ENCODE measurements at places on chromosomes 12 and 14.
A peak's percentile ranks its signal among the peaks of the same experiment; 100 is the strongest.

- no peak for DNase-seq
Measured at GRCh38 chr14:92903359-92903758, 19.6 kb upstream of the CHGA start.

DNA sequence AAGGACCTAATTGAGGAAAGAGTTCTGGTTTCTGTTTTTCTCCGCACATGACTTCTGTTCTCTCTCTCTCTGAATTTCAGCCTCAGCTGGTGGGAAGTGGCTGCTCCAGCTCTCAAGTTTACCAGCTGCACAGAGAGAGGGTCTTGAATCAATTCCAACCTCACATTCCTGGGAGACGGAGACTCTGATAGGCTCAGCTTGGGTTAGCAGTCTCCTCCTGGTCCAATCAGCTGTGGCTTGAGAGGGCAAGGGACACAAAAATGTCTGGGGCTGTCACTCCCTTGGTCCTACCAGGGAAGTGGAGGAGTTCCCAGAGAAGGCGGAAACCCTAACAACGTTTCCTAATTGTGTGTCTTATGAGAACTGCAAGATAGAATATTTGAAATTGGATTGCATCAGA, 7.0 kb downstream of the CCDC63 start:
- DNase-seq, result no peak

GRCh38 chr12:64273527-64274403, 51.7 kb upstream of the KICS2 start:
- DNase-seq, result peak; percentile 16

- DNase-seq, result no peak
Measured at GRCh38 chr12:95759718-95760117, 30.8 kb downstream of the NTN4 start.

DNA sequence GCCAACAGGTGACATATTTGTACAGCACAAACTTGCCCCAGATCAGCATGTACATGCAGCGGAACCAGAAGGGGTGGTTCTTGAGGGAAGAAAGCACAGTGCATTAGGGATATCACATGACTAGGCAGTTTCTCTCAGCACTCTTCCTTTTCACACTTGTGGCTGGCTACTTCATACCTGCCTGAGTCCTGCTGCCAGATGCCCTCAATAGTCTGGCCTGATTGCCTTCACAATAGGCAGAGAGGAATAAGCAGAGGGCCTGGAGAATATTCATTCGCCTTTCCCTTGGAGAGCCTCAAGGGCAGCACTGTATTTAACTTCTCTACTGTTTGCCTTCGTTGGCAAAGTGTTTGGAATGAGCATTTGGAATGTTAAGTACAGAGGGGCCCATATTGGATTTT, 7.9 kb downstream of the EMG1 start:
- DNase-seq, result no peak

GRCh38 chr14:100345711-100346110, 22.6 kb downstream of the SLC25A47 start:
- no peak for DNase-seq

GRCh38 chr12:5522432-5523335, 90.8 kb downstream of the NTF3 start:
- DNase-seq, result no peak

DNA sequence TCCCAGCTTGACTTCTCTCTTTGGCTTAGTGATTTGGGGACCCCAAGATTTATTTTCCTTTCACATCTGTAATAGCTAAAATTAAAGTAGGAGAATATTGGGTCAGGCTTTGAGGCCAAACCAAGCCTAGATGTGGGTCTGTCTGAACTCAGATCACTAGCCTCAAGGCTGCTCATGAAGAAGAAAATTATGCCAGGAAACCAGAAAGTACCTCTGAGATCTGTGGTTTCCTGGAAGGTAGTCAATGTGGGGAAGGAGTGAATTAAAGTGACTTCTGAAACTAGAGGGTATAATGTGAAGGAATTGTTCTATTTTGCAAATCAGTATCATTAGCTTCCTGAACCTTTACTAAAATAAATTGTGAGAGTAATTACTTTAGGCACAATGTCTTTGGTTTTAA, 13.4 kb upstream of the CLEC12A start:
- no peak for DNase-seq

- DNase-seq, result no peak
Measured at GRCh38 chr12:114272605-114273004, 133.3 kb downstream of the TBX5 start.

DNA sequence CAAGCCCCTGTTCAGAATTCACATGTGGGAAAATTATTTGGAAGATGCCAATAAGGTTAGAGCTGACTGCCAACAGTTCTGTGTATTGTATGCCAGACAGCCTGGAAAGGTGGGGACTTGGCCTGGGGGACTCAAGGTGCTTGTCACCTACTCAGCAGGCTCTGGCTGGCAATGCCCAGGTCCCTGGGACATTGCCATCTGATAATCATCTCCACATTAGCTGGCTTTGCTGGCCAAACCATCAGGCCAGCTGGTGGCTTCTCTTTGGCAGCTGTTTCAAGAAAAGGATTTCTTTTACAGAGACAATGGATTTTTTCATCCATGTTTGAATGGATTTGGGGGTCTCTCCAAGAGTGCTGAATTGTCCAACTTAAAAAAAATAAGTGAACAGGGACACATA, 165.2 kb downstream of the BRMS1L start:
- DNase-seq, result no peak

DNA sequence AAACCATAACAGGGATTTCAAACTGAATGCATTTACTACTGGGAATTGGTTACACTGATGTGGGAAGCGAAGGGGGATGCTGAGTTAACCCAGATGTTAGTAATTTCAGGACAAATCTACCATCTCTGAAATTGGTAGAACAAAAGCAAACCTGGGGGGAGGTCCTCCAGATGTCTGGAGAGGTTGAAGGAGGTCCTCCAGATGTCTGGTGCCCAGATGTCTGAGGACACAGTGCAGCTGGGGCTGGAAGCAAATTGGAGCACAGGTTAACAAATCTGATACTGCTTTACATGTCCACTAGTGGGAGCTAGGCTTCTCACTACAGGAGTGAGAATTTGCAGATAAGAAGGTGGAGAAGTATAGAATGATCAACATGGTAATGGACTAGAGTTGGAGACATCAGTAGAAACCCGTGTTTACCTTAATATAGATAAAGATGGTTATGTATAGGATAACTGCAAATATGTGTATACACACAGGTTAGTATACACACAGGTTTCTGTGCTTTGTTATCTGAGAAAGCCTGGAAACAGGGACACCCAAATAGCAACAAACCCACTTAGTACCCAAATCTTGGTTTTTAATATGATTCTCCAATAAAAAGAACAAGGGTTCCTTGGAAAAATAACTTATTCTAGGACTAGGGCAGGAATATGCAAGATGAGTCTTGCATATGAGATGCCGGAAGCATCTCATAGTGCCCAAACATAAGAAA, 162.5 kb downstream of the C12orf50 start:
- no peak for DNase-seq

GRCh38 chr12:1635301-1636095, 6.5 kb downstream of the WNT5B start:
- DNase-seq, result no peak

- DNase-seq, result no peak
Measured at GRCh38 chr12:41917181-41917580, 227.5 kb downstream of the GXYLT1 start.

- DNase-seq, result peak; percentile 82
Measured at GRCh38 chr12:46386360-46386867, 13.8 kb upstream of the SLC38A2 start.

All from SJSA1 (cell line).